ENCODE measurements at places on chromosomes 16 and 17.

GRCh38 chr17:41844971-41845370, 7.3 kb downstream of the KLHL10 start:
- DNase-seq = no peak

- DNase-seq = no peak
Observed at GRCh38 chr16:67116388-67117311, 6.9 kb downstream of the PHAF1 start.

DNA sequence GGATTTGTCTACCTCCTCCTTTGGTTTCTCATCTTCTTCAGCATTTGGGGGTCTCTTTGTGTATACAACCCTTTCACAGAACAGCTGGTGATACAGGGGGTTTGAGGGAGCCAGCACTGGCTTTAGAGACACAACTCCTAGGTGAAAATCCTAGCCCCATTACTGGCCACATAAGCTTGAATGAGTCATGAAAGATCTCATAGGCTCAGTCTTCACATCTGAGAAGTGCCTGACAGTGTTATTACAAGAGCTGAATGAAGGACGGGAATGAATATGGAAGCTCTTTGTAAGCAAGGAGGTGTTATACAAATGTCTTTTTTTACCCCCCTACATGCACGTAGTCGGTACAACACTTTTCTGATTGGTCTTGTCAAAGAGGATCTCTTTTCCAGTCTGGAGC, 1.7 kb upstream of the B4GALNT2 start:
- no peak for DNase-seq

GRCh38 chr17:33712120-33712519, 419.0 kb upstream of the ASIC2 start:
- DNase-seq = no peak

DNA sequence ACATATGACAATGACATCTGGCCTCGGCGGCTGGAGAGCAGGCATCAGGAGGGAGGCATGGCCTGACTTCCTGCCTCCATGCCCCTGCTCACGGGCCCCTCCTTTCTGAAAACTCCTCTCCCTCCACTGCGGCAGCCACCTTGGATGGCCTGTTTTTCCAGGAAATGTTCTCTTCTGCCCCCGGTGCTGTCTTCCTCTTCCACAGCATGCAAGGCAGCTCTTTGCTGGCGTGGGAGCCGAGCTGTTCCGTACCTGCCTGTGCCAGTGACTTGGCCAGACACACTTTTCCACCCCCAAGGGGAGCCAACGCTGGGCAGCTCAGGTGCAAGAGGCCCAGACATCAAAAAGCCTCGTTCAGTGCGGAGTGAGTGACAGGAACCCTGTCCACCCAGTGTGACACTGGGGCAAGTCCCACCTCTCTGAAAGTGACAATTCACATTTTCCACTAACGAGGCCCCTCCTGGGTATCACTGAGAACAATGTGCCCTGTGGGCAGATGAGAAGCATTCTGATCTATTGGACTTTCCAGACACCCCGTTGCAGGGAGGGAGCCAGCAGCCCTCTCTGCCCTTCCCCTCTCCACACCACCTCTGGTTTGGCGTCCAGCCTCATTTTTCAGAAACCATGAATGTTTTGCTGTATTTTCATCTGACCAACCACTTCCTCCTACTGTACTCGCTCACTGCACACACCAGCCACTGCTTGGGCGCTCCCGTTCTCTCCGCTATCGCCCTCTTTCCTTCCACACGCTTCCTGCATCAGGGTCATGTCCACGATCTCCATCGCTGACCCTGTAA, 31.2 kb downstream of the NSMCE1 start:
- DNase-seq = no peak

GRCh38 chr16:35188288-35189155, 1729.1 kb downstream of the TP53TG3F start:
- no peak for DNase-seq

DNA sequence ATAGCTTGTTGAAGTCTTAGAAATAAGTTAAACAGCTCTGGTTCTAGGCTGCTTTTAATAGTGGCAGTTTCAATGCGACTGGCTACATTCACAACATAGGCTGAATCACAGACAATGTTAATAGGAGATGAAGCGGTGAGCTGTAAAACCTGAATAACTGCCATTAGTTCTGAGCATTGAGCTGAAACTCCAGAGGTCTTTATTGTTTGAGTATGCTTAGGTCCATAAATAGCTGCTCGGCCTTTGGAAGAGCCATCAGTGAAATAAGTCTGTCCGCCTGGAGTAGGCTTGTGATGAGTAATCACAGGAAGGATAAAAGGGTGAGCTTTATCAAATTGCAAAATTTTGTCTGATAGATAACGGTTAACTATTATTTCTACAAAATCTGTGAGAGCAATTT, 9.4 kb upstream of the ZNF689 start:
- DNase-seq = no peak

GRCh38 chr16:76583466-76583865, 306.3 kb downstream of the CNTNAP4 start:
- no peak for DNase-seq

DNA sequence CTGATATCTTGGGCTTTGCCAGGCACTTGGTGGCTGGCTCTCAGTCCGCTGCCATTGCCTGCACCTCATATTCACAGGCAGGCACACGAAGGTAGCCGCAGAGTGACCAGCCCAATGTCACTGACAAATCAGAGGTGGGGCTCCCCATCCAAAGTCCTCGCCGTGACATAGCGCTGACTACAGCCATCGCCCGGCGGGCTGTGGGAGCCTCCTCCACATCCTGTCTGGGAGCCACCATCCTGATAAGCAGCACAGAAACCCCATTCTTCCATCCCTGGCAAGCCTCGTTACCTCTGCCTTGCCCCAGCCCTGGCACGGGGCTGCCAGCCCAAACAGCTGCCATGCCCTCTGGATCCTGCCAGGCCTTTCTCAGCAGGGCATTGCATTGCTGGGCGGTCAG, 437.8 kb downstream of the SLC39A11 start:
- DNase-seq = no peak

Measured in fibroblast of villous mesenchyme (primary cell).